ENCODE measurements at places on chromosomes 11 and 22.

- DNase-seq = peak; percentile 66
These were observed 2.2 kb downstream of the RPL3 start for GRCh38 chr22:39317084-39317774.

DNA sequence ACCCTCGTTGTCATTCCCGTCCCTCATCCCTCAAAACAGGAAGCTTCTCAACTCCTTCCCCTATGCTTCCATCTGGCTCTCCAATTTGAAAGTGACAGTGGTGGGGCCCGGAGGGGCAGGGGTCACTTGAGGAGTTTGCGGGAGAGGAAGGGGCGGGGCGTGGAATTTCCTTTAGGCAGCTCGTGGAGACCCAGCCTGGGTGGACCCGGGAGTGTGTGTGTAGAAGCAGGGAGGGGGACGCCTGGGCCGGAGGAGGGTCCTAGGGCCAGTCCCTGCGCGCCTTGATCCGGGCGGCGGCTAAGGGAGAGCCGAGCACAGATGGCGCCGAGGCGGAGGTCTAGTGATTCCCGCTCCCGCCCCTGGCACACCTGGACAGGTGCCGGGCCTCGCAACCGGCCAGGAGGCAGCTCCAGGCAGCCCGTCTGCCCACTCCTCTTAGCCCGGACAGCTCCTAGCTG, 7.8 kb upstream of the PAX6 start:
- no peak for DNase-seq

GRCh38 chr22:46447906-46448305, 89.5 kb downstream of the CELSR1 start:
- DNase-seq = no peak

GRCh38 chr11:26753723-26754504, 32.1 kb upstream of the SLC5A12 start:
- no peak for DNase-seq

- DNase-seq = no peak
These were observed 120.9 kb downstream of the ME3 start for GRCh38 chr11:86551288-86552092.
